Vagina (tissue), 2 donors: ENCODE measurements at places on chromosomes 13 and 19.

DNA sequence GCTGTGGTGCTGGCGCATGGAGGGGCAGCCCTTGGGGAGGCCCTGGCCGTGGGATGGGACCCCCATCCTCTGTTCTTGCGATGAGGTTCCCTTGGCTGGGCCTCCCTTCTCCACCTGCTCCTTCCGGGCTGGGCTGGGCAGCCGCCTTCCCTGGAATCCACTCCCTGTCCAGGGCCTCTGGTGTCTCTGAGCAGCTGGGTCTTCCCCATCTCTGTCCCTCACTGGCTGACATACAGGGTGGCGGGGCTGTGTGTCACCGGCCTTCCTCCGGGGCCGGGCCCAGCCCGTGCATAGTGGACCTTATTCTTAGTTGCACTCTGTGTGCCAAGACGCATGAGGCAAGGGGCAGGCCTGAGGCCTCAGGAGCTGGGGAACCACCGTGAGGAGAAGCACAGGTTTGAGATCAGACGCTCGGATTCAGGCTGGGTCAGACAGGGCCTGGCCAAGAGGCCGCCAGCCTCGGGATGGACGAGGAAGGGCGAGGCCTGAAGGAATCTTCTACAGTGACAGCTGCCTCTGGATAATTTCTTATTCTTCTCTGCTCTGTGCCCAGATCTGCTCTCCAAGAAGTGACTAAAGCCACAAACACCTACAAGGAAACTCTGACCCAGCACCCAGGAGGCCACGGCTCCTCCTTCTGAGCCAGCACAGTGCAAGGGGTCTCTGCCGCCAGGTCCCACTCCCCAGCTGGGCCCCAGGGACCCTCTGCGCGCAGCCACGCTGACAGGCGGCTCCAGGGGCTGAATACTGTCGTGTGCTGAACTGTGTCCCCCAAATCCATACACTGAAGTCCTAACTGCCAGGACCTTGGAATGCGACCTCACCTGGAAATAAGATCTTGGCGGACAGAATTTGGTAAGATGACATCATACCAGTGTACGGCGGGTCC is 11.0 kb downstream of the SGTA start:
- no peak for DNase-seq

DNA sequence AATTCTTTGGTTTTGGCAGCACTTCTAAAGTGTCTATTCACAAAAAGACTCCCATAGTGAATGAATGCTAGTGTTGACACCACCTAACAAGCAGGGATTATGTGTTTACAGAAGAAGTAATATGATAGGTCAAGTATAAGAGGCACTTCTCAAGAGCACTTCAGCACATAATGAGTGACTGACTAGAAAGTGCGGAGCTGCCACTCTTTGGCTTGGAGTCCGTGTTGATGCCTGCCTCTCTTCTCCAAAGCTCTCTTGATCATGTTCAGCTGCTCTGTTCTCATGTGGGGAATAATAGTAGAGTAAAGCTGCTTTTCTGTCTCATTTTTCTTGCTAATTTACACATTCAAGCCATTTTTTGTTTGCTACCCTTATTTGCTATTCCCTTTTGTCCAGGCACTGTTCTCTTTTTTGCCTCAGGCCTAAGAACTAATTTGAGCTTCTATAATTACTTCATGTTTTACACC is 22.7 kb upstream of the MAB21L1 start:
- no peak for DNase-seq

DNA sequence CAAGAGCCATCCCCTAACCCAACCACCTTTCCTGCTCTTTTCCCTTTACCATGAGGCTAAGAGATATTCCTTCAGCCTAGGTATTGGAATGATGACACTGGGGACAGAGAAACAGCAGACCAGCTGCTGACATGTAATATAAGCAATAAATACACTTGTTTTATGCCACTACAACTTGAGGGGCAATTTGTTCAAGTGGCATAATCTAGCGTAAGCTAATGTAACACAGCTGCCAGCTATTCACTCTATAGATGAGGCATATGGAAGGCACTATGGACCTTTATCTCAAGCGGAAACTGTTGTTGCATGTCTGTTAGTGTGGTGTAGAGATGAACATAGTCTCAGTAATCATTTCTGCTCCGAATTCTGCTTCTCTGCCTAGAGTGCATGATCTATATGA is 111.1 kb downstream of the STARD13 start:
- no peak for DNase-seq

DNA sequence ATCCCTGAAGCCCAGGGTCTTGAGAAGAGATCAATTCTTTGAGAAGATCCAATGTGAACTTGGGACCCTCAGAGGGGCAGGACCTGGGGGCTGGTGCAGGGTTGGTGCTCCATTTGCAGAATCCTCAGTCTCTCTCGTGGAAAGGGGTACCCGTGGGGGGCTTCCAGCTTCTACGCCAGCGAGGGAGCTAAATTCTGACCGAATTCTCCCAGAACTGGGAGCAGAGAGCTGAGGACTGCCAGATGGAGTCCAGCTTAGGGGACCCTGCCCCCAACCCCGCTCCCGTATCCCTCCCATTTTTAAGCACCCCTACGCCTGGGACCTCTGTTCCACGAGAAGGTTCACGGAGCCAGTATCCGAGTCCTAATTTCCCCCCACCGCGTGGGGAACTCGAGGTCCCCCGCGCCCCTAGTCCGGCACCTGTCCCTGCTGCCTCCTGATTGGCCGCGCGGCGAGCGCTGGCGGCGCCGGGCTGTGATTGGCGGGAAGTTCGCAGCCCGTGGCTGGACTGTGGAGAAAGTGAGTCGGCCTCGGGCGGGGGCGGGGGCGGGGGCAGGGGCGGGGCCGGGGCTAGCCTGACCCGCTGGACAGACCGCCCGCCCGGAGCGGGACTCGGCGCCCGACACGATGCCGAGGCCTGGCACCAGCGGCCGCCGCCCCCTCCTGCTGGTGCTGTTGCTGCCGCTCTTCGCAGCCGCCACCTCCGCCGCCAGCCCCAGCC is 4.4 kb upstream of the LTBP4 start:
- no peak for DNase-seq

- DNase-seq = no peak
Measured at GRCh38 chr13:48411841-48412531, 927 bp downstream of the LPAR6 start.

- no peak for DNase-seq
Measured at GRCh38 chr19:16380314-16380695, 55.7 kb downstream of the KLF2 start.

- no peak for DNase-seq
Measured at GRCh38 chr19:3699741-3700241, 477 bp downstream of the PIP5K1C start.

GRCh38 chr13:43663474-43664090 is 123.2 kb downstream of the ENOX1 start:
- DNase-seq = no peak

GRCh38 chr13:64910096-64910495 is 2320.0 kb downstream of the PCDH9 start:
- no peak for DNase-seq

GRCh38 chr13:64688893-64689677 is 2541.1 kb downstream of the PCDH9 start:
- DNase-seq = no peak

GRCh38 chr13:101258071-101258470 is 158.2 kb downstream of the NALCN start:
- no peak for DNase-seq

GRCh38 chr13:65631078-65631477 is 1599.1 kb downstream of the PCDH9 start:
- no peak for DNase-seq

DNA sequence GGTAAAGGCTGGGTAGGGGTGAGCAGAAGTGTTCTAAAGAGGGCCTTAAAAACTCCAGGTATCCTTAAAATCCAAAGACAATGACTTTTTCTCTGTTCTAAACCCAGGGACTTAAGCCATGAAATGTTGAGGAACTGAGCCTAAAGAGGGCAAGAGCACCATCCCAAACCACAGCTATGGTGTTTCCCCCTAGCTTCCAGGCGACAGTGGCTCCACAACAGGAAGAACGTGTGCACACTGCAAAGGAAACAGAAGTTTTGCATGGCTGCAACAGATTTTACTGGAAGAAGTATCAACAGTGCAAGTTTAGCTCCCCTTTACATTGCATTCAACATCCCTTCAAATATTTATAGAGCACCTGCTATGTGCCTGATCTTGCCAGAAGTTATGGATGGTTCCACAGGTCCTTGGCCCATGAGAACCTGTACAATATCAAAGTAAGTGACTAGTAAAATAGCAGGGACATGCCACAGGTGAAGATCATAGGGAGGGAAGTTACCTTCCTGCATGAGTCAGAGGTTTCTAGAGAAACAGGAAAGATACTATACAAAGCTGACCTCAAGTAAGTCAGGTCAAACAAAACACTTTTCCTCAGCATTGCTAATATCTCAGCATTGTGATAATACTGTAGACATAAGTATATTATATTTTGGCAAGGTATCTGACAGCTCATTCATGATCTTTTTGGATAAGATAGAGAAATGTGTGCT is 8.4 kb upstream of the KCTD12 start:
- no peak for DNase-seq

- DNase-seq = no peak
Measured at GRCh38 chr13:99260216-99260615, 2.0 kb upstream of the GPR18 start.

- no peak for DNase-seq
Measured at GRCh38 chr13:75830842-75831241, 194.7 kb downstream of the LMO7 start.

DNA sequence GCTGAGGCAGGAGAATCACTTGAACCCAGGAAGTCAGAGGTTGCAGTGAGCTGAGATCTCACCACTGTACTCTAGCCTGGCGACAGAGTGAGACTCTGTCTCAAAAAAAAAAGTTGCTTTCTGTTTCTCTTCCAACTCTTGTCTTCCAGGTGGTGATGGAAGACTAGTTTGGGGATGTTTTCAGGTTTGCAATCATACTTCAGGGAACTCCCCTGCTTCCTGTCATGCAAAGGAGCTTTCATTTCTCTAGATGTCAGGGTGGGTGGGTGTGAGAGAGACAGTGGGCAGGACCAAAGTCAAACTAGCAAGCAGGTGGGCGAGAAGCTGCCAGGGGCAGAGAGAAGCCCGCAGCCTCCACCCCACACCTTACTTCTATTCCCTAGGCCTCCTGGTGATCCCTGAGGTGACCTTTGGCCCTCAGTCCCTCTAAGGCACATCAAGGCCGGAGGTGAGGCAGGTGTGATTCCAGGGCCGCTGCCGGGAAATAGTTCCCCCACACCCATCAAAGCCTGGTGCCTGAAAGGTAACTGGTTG is 25.7 kb downstream of the CCNE1 start:
- no peak for DNase-seq

- no peak for DNase-seq
Measured at GRCh38 chr19:17966550-17967256, at the start of gene KCNN1. Gene KCNN1, plus strand, starts transcription at chr19:17967107. Its CDS starts 6,782 bp downstream, at chr19:17973889.
